ENCODE measurements at places on chromosomes 5 and 9.

- no peak for DNase-seq
These were observed 316.8 kb downstream of the BRINP1 start for GRCh38 chr9:119052339-119053030.

GRCh38 chr9:108956022-108956630, 21.9 kb downstream of the ABITRAM start:
- no peak for DNase-seq

DNA sequence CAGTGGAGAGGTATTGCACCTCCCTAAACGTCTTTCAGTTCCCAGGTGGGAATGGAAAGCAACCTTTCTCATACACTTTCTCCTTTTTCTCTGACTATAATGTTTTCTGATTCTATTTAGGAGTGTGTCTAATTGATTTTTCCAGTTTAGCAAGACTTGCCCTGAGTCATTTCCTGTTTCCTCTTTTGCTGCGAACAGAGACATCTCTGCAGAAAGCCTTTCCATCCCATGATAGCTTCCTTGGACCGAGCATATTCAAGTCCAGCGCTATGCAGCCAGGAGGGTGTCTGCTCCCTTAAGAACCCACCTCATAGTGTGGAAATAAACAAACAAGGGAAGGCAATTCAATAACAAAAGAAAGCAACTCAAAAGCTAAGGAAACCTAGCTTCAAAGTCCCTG, 60.0 kb upstream of the CDH6 start:
- DNase-seq = no peak

GRCh38 chr5:91670122-91670521, 287.0 kb upstream of the ARRDC3 start:
- DNase-seq = no peak

- no peak for DNase-seq
These were observed 1.1 kb downstream of the EIF4E1B start for GRCh38 chr5:176631383-176632200.

DNA sequence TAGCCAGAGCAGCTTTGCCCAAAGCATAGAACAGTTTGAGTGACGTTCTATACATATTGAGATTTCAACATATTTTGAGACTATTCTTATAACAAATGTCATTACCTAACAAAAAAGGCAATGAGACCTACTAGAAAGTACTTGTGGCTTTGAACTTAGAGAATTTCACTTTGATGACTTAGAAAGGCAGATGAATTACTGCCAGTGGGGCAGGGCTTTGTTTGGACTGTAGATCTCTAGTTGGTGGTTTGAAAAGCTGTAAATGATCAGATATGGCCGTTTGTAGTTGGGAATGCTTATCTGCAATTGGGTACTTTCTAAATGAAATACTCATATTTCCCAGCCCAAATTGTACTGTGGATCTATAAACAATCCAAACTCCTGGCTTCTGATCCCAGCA, 28.1 kb downstream of the SOX30 start:
- no peak for DNase-seq

DNA sequence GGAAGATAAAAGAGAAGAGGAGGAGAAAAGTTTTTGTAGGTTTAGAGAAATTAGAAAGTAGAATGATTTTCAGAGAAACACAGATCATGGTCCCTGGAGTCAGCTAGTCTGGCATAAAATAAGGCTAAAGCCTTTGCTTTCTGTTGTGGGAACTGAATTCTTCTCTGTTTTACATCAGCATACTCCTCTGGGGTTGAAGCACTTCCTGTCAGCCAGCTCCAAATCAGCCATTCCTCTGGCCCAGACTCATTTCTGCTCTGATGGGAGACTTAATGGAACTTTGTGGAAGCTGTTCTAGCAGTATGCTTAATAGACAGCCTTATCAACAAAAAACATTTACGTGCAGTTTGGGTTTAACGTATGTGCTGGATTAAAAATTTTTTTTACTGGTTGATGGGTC, 143.2 kb downstream of the HMHB1 start:
- no peak for DNase-seq

GRCh38 chr5:135238622-135239452, 160.2 kb downstream of the MACROH2A1 start:
- no peak for DNase-seq

DNA sequence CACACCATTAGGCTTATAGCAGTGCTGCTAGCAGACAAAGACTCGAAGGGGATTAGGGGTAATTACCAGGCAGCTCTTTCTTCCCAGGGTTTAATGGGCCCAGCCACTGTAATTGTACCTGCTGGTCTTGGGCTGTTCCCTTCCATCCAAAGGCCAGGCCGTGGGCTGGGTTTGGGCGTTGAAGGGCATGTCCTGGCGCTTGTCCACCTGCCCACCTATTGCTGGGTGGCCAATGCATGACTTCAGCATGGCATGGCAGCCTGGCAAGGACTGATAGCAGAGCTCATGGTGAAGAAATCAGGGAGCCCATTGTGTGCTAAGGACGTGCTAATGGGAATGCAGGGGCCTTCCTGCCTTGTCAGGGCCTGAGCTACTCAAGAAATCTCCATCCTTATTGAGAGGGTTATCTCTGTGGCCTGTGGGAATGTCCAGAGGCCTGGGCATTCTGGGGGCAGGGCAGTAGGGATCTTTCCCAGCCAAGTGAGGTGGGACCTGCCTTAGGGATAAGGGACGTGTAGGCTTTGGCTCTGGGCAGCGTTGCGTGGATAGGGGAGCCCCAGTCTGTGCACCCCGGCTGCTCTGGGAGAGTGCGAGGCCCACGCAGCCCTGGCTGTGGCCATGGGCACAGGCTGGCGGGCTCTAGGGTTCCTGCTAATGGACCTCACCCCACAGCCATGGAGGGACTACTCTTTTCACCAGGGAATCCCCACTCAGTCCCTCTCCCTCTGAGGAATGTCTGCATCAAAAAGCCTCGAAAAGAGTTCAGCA, 116.1 kb upstream of the PITX1 start:
- no peak for DNase-seq

DNA sequence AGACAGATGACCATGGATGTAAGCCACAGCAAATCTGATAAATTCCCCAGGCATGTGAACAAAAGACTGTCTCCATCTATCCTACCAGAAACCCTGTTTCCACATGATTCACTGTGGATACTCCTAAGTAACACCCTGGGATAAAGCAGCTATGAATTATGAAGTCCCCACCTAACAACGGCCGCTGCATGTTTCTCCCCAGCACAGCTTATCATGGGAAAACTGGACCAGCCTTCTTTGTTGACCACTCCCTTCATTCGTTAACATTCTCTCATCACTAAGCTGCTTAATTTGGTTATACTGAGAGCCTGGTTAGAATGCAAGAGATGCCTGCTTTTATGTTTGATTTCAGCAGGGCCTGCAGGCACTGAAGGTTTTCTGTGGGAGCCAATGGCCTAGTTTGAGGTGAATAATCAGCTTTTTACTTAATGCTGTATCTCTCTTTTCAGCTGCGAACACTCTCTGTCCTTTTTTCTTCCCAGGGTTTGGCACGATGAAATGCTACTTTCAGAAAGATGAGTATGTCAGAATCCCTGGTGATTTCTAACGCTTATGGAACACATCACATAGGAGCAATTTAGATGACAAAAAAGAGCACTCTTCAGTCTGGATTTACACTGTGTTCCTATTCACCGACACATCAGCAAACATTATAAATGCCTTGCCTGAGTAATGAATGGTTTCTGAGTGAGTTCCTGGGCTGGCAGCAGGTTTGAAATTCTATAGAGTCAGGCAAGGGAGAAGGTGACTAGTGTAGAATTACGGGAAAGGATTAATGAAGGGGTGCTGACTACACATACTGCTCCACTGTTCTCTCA, 318.4 kb upstream of the ZNF608 start:
- DNase-seq = peak; percentile 51

- DNase-seq = no peak
These were observed 4.7 kb upstream of the TOR2A start for GRCh38 chr9:127739614-127740330.

- no peak for DNase-seq
These were observed 141.8 kb downstream of the BRINP1 start for GRCh38 chr9:119227422-119227821.

DNA sequence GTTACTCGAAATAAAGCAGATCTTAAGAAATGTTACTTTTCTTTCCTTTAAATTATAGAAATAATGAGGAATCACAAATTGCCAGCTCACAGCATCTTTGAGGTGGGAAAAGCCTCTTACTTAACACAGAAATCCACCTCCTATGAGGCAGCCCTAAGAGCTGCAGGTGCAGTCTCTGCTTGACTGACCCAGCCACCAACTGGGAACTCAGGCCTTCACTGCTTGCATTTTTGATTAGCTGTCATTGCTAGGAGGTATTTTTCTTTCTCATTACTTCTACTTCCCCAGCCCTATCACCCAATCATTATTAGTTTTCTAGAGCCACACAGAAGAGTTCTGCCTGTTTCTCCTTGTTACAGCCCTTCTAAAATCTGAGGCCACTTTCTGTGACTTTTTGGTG, 416.5 kb upstream of the KLF4 start:
- DNase-seq = no peak

DNA sequence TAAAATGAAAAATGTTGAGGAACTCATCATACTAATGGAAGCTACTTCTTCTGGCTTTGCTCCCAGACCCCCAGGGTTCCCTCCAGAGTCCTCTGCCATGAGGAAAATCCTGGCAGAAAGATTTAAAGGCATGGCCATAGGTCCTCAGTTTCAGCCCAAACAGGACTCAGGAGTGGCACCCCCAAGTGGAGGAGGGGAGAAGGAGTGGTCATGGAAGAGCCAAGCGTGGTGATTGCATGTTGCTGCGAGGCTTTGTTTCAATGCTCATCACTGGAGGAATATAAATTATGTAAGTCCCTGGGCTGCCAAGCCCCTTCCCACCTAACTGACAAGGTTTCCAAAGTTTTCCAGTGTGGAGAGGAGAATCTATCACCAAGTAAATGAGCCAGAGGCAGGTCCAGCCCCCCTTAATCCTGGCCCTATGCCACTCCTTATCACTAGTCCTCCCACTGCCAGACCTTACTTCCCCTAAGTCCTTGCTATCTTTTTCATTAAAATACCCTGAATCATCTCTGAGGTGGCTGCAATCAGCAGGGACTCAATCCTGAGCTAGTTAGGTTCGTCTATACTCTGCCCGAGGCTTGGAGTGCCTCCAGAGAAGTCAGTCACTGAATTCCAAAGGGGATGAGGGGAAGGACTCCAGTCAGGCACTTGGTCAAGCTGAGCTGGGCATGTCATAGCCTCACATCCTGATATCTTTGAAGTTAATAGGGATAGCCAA, 70.7 kb upstream of the TAF1L start:
- no peak for DNase-seq

GRCh38 chr5:179893076-179893957, 14.4 kb downstream of the TBC1D9B start:
- no peak for DNase-seq

- no peak for DNase-seq
These were observed 116.5 kb downstream of the MVB12B start for GRCh38 chr9:126443144-126443543.

DNA sequence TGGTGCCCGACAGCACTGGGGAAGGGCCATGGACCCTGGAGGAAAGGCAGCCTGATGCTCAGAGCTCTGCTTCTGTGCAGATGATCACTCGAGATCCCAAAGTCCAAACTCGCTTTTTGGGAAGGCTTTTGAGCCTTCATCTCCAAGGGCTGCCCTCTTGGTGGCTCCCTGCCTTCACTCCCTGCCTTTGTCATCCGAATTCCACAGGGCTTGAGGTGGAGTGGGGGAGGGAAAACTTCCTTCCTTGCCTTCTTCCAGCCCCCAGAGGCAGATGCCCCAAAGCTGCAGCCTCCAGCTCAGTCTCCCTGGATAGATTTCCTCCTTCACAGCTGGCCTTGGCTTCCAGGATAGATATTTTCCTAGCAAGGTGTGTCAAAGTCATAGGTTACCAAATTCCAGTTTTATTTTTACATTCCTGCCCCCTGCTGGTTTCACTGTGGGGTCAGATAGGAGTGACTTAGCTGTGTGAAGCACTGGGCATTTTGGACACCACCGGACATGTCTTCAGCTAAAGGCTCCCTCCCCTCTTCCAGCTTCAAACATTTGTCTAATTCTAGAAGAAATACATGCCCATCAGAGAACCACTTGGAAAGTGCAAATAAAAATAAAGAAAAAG, 268.2 kb downstream of the HSPA4 start:
- no peak for DNase-seq

DNA sequence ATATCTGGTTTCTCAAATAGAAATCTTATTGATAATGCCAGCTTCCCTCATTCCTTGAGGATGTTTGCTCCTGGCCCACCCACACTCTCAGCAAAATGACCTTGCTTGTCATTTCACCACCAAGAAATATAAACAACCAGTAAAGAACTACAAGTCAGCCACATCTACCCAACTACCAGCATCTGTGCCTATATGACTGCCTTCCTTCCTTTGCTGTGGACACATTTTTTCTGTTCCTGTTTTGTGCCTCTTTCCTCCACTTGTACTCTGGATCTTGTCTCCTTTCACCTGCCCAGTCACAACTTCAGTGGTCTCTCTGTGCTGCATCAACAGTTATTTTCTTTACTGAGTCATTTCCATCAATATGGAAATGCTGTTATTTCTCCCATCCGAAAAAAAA, 20.3 kb downstream of the KIF2A start:
- DNase-seq = no peak

GRCh38 chr5:31066655-31067328, 126.7 kb upstream of the CDH6 start:
- DNase-seq = no peak

DNA sequence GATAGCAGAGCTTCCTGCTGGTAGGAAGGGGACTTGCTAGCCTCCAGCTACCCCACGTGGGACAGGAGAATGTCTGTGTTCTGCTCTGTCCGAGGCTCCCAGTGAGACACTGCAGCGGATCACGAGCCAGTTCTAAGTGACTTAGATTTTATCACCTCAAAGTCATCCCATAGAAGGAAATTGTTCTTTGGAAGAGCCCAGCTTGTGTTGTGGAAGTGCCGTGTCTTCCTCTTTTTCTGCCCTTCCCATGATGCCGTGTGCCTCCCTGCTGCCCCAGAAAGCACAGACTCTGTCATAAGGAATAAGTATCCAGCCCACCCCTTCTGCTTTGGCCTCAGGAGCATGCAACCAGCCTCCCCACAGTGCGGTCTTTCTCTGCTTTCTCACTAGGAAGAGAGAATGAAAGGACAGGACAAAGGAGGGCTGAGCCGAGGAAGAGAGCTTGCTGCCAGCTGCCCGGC, 35.6 kb downstream of the RUFY1 start:
- DNase-seq = no peak

GRCh38 chr9:3949744-3950143, 350.1 kb downstream of the GLIS3 start:
- DNase-seq = no peak

DNA sequence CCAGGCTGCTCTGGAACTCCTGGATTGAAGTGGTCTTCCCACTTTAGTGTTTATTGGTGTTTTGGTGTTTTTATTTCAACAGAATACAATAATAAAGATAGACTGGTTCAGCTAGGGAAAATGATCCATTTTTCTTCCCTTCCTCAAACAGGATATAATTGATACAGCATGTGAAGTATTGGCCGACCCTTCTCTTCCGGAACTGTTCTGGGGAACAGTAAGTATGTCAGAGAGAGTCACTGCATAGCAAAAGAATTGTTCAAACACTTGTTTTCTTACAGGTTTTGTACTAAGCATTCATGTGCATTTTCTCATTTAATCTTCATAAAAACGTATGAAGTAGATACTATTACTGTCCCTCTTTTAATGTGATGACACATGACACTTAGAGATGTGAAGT, 31.6 kb downstream of the NUP188 start:
- no peak for DNase-seq

GRCh38 chr5:134606726-134607125, 25.9 kb downstream of the SAR1B start:
- DNase-seq = no peak

GRCh38 chr9:37920471-37921167, 16.7 kb upstream of the SLC25A51 start:
- DNase-seq = no peak

Data from NCI-H187 treated with DMSO at 0.1 percent for 48 hours (cell line).